ENCODE measurements at places on chromosomes 1 and 21.

- no peak for DNase-seq
Observed at GRCh38 chr1:89276690-89277089, 4.0 kb upstream of the GBP5 start.

- DNase-seq: no peak
Observed at GRCh38 chr1:60890664-60891063, 191.7 kb upstream of the NFIA start.

DNA sequence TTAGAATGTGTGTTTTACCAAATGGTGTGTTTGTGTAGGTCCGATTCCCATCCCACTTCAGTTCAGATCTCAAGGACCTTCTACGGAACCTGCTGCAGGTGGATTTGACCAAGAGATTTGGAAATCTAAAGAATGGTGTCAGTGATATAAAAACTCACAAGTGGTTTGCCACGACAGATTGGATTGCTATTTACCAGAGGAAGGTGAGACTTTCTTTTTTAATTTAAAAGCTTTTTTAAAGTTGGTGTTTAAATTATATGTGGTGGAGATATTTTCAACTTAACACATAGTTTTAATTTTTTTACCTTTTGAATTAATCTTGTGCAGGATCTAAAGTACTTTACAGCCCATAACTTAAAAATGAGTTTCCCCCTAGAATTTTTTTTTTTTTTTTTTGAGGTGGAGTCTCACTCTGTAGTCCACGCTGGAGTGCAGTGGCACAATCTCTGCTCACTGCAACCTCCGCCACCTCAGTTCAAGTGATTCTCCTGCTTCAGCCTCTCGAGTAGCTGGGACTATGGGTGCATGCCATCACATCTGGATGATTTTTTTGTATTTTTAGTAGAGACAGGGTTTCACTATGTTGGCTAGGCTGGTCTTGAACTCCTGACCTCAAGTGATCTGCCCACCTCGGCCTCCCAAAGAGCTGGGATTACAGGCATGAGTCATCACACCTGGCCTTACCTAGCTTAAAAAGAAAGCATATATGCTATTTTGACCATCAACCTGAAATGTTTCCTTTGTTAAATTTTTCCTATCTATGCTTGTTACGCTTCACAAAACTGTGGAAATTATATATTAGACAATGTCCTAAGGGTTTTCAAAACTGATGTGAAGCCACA is 70.3 kb downstream of the PRKACB start:
- DNase-seq: no peak

DNA sequence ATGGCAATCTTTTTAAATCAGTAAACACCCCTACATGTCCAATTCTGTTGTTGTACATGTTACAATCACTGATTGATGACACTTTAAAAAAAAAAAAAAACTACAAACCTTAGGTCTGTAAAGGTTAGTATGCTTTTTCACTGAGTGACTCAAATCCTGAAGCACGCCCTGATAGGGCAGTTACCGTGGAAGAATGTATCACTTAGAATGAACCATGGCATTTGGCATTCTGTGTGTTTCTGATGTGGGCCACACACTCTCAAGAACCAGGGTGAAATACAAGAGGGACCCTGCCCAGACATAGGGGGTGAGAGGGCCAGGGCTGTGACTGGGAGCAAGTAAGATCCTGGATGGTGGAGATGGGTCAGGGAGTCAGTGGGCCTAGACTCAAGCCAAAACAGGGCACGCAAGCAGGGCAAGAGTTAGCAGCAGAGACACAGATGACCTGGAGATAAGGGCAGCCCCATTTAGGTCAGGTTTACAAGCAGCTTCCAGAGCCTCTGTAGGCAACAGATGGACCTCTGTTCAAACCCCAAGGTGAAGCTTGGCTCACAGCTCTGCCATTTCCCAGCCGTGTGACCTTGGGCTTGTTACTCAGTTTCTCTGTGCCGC is 47.6 kb upstream of the DMRTB1 start:
- DNase-seq: peak; percentile 46

DNA sequence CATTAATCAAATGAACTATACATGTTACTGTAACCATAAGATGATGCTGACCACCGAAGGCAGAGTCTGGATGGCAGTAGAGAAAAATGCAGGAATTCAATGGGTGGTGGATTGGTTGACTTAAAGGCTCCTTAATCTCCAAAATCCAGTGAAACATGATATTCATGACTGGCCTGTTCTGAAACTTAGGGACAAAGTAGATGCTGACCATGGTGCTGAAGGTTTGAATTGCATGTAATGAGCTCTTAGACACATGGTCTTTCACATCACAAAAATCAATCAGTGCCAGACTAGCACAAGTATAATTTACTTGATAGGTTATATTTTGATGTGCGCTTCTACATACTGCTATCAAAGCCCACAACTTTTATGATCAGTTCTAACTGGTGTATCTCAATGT is 30.9 kb upstream of the NTMT2 start:
- peak; percentile 29 for DNase-seq

- no peak for DNase-seq
Observed at GRCh38 chr1:39852876-39853275, 30.4 kb downstream of the TRIT1 start.

DNA sequence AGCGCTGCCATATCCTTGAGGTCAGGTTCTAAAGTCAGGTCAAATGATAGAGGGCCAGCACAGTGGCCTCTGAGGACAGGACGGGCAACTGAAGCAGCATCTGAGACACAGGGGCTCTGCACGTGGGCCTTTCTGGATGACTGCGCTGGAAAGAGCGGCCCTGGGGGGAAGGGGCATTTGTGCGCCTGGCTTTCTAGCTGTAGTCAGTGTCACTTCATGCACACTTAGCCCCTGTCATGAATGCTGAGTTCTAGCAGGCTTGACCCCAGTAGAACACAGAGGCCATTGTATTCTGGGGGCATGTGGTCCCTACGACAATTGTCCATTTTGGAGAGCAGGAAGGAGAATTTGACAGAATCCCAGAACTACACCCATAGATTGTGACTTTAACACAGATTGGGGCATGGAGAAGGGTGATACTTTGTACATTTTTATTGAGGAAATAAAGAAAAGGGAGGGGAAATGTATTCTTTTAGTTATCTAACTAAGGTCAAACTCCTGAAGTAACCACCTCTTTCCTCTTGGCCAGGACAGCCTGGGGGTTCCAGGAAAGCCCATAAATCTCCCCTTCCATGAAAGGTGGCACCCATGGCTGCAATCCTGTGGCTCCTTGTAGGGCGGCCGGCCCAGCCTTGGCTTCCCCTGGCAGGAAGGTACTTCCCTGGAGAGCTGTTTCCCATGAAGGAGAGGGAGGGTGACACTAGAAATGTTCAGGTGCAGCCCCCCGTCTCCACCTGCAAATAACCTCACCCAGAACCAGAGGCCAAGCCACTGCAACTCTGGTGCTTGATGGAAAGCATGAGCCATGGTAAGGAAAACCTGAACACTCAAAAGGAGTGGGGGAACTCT is 34.4 kb downstream of the NTPCR start:
- DNase-seq: no peak

- no peak for DNase-seq
Observed at GRCh38 chr1:4854367-4854766, 200.0 kb downstream of the AJAP1 start.

GRCh38 chr1:40274331-40274730 is 16.3 kb downstream of the ZMPSTE24 start:
- DNase-seq: no peak

GRCh38 chr1:209105701-209106100 is 477.8 kb upstream of the CAMK1G start:
- DNase-seq: no peak

GRCh38 chr1:225653463-225654276 is 747 bp upstream of the ENAH start:
- DNase-seq: peak; percentile 72

DNA sequence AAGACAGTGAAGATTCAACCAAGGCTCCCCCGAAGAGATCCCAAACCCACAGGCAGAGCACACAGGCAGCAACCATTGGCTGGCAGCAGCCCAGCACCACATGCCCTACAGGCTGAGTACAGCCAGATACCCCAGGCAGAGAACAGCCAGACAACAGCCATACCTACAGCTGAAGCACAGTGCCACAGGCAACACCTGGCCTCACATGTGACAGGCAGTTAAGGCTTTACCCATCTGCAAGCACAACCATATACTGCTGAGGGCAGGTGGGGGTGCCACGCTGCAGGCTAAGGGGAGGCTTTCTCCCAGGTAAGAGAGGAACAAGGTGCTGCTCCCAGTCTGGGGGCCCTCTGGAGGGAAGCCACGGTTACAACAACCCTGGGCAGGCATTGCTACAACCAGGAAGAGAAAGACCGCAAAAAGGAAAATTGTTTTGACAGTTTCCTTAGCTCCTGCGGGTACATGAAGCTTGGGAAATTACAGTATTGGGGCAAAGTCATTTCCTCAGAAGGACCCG is 12.3 kb downstream of the CHIT1 start:
- no peak for DNase-seq

DNA sequence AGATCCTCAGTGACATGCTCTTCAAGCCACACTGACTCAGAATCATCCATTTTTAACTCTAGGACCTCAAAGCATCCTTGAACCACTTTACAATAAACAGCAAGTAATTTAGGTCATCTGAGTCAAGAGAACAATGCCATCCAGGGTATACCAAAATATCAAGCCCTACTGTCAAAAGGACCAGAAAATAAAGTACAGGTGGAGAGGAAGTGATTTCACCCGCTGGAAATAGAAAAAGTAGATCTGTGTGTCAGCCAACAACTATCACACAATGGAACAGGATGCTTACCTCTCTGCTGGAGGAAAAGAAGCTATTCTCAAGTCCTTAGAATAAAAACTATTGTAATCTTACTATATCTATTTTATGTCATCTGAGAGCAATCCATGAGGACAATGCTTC is 37.0 kb downstream of the RERE start:
- DNase-seq: no peak

GRCh38 chr1:21956720-21957552 is 19.8 kb upstream of the HSPG2 start:
- peak; percentile 68 for DNase-seq

GRCh38 chr1:31878058-31878457 is 60.1 kb downstream of the PTP4A2 start:
- DNase-seq: no peak

- no peak for DNase-seq
Observed at GRCh38 chr1:214002060-214002459, 14.3 kb downstream of the PROX1 start.

- peak; percentile 19 for DNase-seq
Observed at GRCh38 chr21:14842601-14843000, 222.2 kb downstream of the NRIP1 start.

GRCh38 chr1:192635041-192635440 is 906 bp upstream of the RGS13 start:
- DNase-seq: no peak

DNA sequence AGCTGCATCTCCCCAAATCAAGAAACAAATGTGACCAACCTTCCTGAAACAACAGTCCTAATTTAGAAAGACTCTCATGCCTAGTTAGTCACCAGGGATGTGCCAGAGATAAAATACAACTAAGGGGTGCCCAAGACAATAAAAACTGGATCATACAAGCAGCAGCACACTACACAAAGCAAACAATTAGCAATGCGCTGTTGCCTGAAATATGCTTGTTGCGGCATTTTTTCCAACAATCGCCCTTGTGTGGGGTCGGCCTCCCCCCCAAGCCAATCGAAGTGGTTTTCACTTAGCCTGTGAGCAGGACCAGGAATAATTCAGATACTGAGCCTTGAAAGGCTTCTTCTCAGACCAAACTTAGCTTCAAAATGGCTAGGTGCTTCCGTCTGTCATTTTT is 1.4 kb upstream of the STMN1 start:
- DNase-seq: no peak

- peak; percentile 64 for DNase-seq
Observed at GRCh38 chr21:44800103-44800502, 1.5 kb downstream of the UBE2G2 start.

GRCh38 chr1:53639996-53640700 is 98.8 kb downstream of the GLIS1 start:
- DNase-seq: no peak

- no peak for DNase-seq
Observed at GRCh38 chr21:42406201-42406621, 2.5 kb downstream of the UBASH3A start.

DNA sequence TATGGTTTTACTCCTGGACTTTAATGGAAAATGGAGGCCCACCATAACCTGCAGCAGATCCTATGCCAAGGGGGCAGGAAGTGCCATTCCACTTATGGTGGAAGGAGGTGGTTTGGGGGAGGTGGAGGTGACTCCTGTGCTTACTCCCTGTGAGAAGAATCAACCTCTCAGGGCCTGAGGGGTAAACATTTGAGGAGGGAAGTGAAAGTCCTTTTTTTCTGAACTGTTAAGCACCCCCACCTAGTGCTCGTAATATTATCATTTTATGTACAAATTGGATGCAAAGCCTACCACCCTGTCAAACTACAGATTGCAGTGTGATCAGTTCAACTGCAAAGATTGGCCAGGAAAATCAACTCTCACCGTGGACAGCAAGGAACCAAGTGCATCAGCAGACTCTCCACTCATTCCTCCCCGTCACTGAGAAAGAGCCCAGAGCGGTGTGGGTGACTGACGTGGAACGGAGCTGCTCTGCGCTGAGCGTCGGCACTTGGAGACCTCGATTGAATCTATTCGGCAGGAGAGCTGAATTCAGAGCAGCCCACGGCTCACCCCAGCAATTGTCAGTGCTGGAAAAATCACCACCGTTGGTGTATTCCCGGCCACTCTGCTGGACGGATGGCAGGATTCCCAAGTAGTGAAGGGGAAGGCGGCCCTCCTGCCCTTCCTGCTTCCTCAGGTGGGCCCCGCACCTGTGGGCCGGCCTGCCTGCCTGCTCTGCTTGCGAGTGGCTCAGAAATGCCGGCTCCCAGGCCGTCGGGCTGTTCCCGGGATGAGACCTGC is 46.8 kb upstream of the COX20 start:
- no peak for DNase-seq

DNA sequence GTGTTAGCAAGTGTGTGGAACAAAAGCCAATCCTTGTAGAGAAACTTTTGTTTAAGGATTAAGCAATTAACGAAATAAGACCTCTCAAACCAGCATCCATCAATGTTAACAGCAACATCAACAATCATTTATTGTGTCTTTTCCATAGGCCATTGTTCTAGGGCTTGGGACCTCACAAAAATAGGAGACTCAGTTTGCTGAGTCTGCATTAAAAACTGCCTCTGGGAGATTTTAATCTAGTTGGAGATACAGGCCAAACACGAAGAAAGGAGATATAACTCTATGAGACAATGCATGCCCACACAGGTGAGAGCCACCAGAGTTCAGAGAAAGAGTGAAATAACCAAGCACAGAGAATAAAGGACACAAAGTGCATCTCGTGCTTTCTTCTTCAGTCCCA is 14.4 kb upstream of the SELP start:
- no peak for DNase-seq

DNA sequence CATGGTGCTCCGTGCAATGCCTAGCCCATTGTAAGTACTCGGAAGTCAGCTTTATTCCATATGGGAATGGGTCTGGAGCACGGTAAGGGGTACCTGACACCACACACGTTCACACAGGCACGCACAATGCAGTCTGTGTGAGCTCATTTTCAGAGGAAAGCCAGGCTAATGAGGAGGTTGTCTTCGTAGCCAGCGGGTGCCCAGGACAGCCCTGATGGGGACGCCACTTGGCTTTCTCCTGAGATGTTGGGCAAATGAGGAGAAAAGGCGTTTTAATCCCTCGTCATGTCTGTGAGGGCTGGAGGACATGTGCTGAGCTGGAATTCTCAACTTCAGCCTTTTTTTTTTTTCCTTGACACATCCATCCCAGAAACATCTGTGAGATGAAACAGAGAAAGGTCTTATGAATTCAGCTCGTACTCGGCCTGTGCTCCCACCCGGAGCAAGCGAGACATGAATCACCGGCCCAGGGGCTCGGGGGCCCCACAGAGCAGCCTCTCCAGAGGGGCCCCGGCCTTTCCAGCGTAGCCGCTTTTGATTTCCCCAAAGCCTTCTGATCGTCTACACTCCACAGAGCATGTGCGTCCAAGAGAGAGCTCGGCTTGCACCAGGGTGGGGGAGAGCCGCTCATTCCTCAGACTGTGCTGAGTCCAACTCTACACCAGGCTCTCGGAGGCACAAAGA is 125.1 kb downstream of the EPHB2 start:
- DNase-seq: peak; percentile 83
